Activated T-helper 1 cell treated with anti-CD3 and anti-CD28 coated beads, Interleukin-12 subunit alpha, Interleukin-12 subunit beta, Interleukin-2, Interleukin-4 antibody, amounts not matched to agents 30 ng/mL and 10 ng/mL and 1 ng/mL, durations not matched to agents 14 hours and 24 hours and 36 hours (primary cell): ENCODE measurements at places on chromosomes 6 and 20.
A peak's percentile ranks its signal among the peaks of the same experiment; 100 is the strongest.

GRCh38 chr20:55714736-55715135 lies 290.6 kb downstream of the CBLN4 start:
- no peaks in the 10 kb centered on the region for H3K27me3 ChIP-seq
- no peak overlapping the region for H3K27ac ChIP-seq
- H3K4me1 ChIP-seq: no peaks in the 10 kb centered on the region
- DNase-seq: no peak

DNA sequence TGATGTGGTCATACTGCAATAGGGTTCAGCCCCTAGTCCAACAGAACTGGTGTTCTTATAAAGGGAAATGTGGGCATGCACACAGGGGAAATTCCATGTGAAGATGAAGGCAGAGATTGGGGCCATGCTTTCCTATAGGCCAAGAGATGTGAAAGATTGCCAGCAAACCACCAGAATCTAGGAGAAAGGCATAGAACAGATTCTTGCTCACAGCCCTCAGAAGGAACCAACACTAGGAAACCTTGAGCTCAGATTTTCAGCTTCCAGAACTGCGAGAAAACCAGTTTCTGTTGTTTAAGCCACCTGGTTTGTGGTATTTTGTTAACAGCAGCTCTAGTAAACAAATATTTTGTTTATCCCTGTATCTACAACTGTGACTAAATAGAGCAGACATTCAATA lies 197.6 kb upstream of the CITED2 start:
- H3K27me3 ChIP-seq: peaks cover 11% of the 10 kb centered on the region
- no peak overlapping the region for H3K4me3 ChIP-seq
- peaks cover 9% of the 10 kb centered on the region for H3K4me1 ChIP-seq
- no peak for DNase-seq

GRCh38 chr6:4176907-4177306 lies 41.5 kb upstream of the ECI2 start:
- no peak overlapping the region for H3K27ac ChIP-seq
- no peak overlapping the region for H3K4me3 ChIP-seq
- no peaks in the 10 kb centered on the region for H3K36me3 ChIP-seq

- DNase-seq: no peak
- H3K4me3 ChIP-seq: no peak overlapping the region
- peaks cover 15% of the 10 kb centered on the region for H3K4me1 ChIP-seq
- no peak overlapping the region for H3K27ac ChIP-seq
- H3K36me3 ChIP-seq: no peaks in the 10 kb centered on the region
Measured at GRCh38 chr6:137286916-137287315, 67.7 kb upstream of the IFNGR1 start.

DNA sequence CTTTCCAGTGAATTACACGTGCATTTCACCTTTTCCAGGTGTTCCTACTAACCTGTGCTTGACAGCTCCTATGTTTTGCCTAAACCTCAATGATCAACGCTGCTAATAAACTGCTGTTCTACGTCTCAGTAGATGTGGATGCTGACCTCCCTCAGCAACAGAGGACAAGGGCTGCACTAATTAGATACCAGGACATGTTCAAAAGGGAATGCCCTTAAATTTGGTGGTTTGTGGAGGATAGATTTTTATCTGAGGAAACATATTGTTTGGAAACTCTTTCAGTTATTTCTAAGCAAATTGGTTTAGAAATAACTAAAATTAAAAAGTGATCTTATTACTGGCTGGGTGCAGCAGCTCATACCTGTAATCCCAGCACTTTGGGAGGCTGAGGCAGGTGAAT lies 19.1 kb upstream of the ZDHHC14 start:
- H3K36me3 ChIP-seq: no peaks in the 10 kb centered on the region
- H3K27ac ChIP-seq: no peak overlapping the region
- DNase-seq: no peak
- peaks cover 4% of the 10 kb centered on the region for H3K4me1 ChIP-seq
- H3K4me3 ChIP-seq: no peak overlapping the region
- peaks cover 44% of the 10 kb centered on the region for H3K27me3 ChIP-seq

GRCh38 chr20:13046409-13046808 lies 37.6 kb downstream of the SPTLC3 start:
- H3K36me3 ChIP-seq: no peaks in the 10 kb centered on the region
- no peak overlapping the region for H3K4me3 ChIP-seq
- H3K27ac ChIP-seq: no peak overlapping the region
- no peaks in the 10 kb centered on the region for H3K4me1 ChIP-seq
- no peak for DNase-seq
- H3K27me3 ChIP-seq: peaks cover 2% of the 10 kb centered on the region

DNA sequence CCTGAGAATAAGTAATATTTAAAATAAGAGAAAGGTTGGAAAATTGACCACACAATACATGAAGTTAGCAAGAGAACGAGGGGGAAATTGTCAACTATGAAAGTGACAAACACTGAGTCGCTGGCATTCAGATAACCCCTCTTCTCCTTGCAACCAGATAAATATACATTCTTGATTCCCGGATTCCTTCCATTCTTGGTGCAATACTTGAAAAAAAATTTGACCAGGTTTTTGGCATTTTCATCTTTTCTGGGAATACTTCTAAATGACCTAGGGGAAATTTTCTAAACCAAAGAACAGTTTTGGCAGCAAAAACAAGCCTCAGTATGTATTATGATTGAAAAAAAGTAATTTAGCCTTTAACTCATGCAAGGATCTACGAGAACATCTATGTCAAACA lies 164.0 kb downstream of the PDE7B start:
- DNase-seq: no peak
- H3K4me3 ChIP-seq: no peak overlapping the region

GRCh38 chr6:49462599-49462926 lies 490 bp downstream of the MMUT start:
- peak overlapping the region; percentile 97 for H3K27ac ChIP-seq
- peak overlapping the region; percentile 99 for H3K4me3 ChIP-seq
- peaks cover 52% of the 10 kb centered on the region for H3K4me1 ChIP-seq
- H3K36me3 ChIP-seq: peaks cover 9% of the 10 kb centered on the region
- no peak for DNase-seq

DNA sequence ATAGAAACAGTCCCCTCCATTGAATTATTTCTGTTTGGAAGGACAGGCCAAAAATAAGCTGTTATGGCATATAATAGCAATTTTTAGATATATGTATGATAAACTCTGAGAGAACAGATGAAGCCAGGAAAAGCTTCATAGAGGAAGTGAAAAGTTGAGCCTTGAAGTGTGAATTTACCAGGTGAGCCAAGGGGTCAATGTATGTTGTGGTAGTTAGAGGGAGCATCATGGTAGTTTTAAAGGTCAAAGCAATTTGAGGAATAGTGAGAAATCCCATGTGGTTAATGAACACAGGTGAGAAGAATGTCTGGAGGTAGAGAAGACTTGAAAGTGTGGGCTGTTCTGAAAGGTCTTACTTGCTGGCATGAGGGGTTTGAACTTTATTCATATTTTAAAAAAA lies 47.0 kb downstream of the COL19A1 start:
- peaks cover 1% of the 10 kb centered on the region for H3K27me3 ChIP-seq
- no peak overlapping the region for H3K4me3 ChIP-seq
- H3K27ac ChIP-seq: no peak overlapping the region
- no peaks in the 10 kb centered on the region for H3K36me3 ChIP-seq

- no peaks in the 10 kb centered on the region for H3K4me1 ChIP-seq
- H3K36me3 ChIP-seq: no peaks in the 10 kb centered on the region
- no peaks in the 10 kb centered on the region for H3K27me3 ChIP-seq
- no peak overlapping the region for H3K4me3 ChIP-seq
- no peak overlapping the region for H3K27ac ChIP-seq
Measured at GRCh38 chr20:8853805-8854338, 215.0 kb upstream of the PLCB4 start.

DNA sequence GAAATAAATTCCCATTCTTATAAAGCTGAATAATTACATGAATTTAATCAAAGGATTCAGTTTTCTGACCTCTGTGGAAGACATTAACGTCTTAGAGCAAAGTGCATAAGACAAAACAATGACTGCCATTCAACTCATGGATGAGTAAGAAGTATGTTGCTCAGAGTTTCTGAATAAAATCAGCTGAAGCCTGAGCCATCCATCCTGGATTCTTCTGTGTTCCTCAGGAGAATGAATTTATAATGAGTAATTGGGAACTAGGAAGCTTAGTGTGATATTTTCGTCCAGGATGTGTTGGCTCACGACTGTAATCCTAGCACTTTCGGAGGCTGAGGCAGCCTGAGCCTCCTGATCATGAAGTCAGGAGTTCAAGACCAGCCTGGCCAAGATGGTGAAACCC lies 62.8 kb downstream of the PERP start:
- H3K4me1 ChIP-seq: no peaks in the 10 kb centered on the region
- DNase-seq: no peak
- no peak overlapping the region for H3K27ac ChIP-seq
- H3K36me3 ChIP-seq: no peaks in the 10 kb centered on the region

GRCh38 chr6:137362878-137363804 lies 131.1 kb downstream of the OLIG3 start:
- no peak overlapping the region for H3K4me3 ChIP-seq
- no peak overlapping the region for H3K27ac ChIP-seq
- no peak for DNase-seq
- H3K27me3 ChIP-seq: peaks cover 2% of the 10 kb centered on the region

- no peak for DNase-seq
- no peaks in the 10 kb centered on the region for H3K36me3 ChIP-seq
- H3K27ac ChIP-seq: no peak overlapping the region
- no peaks in the 10 kb centered on the region for H3K27me3 ChIP-seq
- no peaks in the 10 kb centered on the region for H3K4me1 ChIP-seq
Measured at GRCh38 chr6:92756912-92757311, 662.4 kb downstream of the EPHA7 start.

- no peaks in the 10 kb centered on the region for H3K27me3 ChIP-seq
- no peaks in the 10 kb centered on the region for H3K4me1 ChIP-seq
- no peaks in the 10 kb centered on the region for H3K36me3 ChIP-seq
- no peak overlapping the region for H3K27ac ChIP-seq
Measured at GRCh38 chr6:168152980-168153379, 74.0 kb upstream of the FRMD1 start.

DNA sequence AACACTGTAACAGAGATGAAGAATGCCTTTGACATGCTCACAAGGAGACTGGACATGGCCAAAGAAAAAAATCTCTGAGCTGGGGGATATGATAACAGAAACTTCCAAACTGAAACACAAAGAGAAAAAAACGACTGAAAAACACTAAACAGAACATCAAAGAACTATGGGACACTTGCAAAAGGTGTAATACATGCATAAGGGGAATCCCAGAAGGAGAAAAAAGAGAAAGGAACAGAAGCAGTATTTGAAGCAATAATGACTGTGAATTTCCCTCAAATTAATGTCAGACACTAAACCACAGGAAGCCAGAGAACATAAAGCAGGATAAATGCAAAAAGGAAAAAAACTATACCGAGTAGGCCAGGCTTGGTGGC lies 117.4 kb upstream of the ARID1B start:
- H3K4me1 ChIP-seq: peaks cover 14% of the 10 kb centered on the region
- DNase-seq: no peak
- peaks cover 7% of the 10 kb centered on the region for H3K27me3 ChIP-seq
- no peak overlapping the region for H3K4me3 ChIP-seq
- no peak overlapping the region for H3K27ac ChIP-seq

DNA sequence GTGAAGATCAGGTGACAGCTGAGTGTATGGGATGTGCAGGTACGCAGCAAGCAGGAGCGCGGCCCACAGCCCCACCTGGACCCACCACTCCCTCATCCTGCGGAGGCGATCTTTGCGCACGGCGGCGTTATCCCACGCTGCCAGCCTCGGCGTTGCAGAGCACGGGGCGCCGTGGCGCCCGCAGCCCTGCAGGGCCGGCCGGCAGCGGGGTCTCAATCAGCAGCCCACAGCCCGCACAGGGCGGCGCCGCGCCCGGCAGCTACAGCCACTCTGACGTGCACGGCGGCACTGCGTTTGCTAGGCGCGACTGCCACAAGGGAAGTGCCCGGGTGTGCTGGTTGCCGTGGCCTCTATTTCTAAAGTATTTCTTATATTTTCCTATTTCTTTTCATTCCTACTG lies 46.9 kb downstream of the LAMA2 start:
- no peaks in the 10 kb centered on the region for H3K4me1 ChIP-seq
- no peak for DNase-seq
- H3K27ac ChIP-seq: no peak overlapping the region
- H3K4me3 ChIP-seq: no peak overlapping the region
- H3K27me3 ChIP-seq: peaks cover 2% of the 10 kb centered on the region
- H3K36me3 ChIP-seq: no peaks in the 10 kb centered on the region

DNA sequence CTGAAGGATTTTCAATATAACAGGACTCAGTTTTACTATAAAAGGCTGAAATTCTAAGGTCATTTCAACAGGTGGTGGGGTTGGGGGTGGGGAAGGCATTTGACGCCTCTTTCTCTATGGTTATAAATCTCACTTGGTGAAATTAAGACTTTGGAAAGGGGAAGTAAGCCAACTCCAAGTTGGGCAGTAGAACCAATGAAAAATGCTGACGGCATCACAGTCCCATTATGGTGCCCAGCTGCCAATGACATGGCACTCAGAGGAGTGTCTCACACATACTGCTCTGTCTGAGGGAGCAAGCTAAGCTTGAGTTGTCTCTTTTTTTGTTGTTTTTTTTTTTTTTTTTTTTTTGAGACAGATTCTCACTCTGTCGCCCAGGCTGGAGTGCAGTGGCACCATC lies 4.7 kb downstream of the SLC16A10 start:
- H3K36me3 ChIP-seq: no peaks in the 10 kb centered on the region
- H3K27ac ChIP-seq: no peak overlapping the region
- no peak overlapping the region for H3K4me3 ChIP-seq
- peaks cover 19% of the 10 kb centered on the region for H3K4me1 ChIP-seq
- no peak for DNase-seq

GRCh38 chr6:49326347-49326746 lies 136.7 kb downstream of the MMUT start:
- no peak overlapping the region for H3K27ac ChIP-seq
- DNase-seq: no peak
- H3K27me3 ChIP-seq: no peaks in the 10 kb centered on the region
- H3K4me3 ChIP-seq: no peak overlapping the region

GRCh38 chr20:16017656-16018055 lies 555.6 kb downstream of the KIF16B start:
- H3K27ac ChIP-seq: no peak overlapping the region
- DNase-seq: no peak
- H3K36me3 ChIP-seq: no peaks in the 10 kb centered on the region
- no peak overlapping the region for H3K4me3 ChIP-seq
- no peaks in the 10 kb centered on the region for H3K27me3 ChIP-seq
- H3K4me1 ChIP-seq: no peaks in the 10 kb centered on the region

- H3K27ac ChIP-seq: no peak overlapping the region
- H3K27me3 ChIP-seq: peaks cover 4% of the 10 kb centered on the region
- no peak overlapping the region for H3K4me3 ChIP-seq
- no peaks in the 10 kb centered on the region for H3K36me3 ChIP-seq
Measured at GRCh38 chr6:169173532-169174268, 79.9 kb downstream of the THBS2 start.

GRCh38 chr6:132085731-132086130 lies 134.6 kb upstream of the CCN2 start:
- H3K27ac ChIP-seq: no peak overlapping the region
- DNase-seq: no peak
- no peaks in the 10 kb centered on the region for H3K36me3 ChIP-seq
- no peak overlapping the region for H3K4me3 ChIP-seq
- no peaks in the 10 kb centered on the region for H3K4me1 ChIP-seq

- H3K36me3 ChIP-seq: no peaks in the 10 kb centered on the region
- H3K27ac ChIP-seq: no peak overlapping the region
- peaks cover 8% of the 10 kb centered on the region for H3K27me3 ChIP-seq
- DNase-seq: no peak
Measured at GRCh38 chr20:18272451-18272850, 15.9 kb upstream of the ZNF133 start.

- no peak overlapping the region for H3K4me3 ChIP-seq
- H3K27me3 ChIP-seq: no peaks in the 10 kb centered on the region
- H3K27ac ChIP-seq: no peak overlapping the region
- no peaks in the 10 kb centered on the region for H3K4me1 ChIP-seq
- no peaks in the 10 kb centered on the region for H3K36me3 ChIP-seq
Measured at GRCh38 chr6:48928937-48929336, 534.1 kb downstream of the MMUT start.
